Neural progenitor cell (in vitro differentiated cells): ENCODE measurements at places on chromosomes 7 and 10. TPM values are rescaled to one million over a fixed set of nuclear protein-coding genes. Genes with fewer than 3 reads are reported as not detected.
A peak's percentile ranks its signal among the peaks of the same experiment; 100 is the strongest.

PRSS37 gene
- total RNA-seq = not detected in 2 replicates

GRCh38 chr10:61785473-61786105, 115.9 kb upstream of the ARID5B start:
- no peak for DNase-seq

PDCD4 gene
- 57.7 and 106 TPM in 2 replicates for total RNA-seq

DNA sequence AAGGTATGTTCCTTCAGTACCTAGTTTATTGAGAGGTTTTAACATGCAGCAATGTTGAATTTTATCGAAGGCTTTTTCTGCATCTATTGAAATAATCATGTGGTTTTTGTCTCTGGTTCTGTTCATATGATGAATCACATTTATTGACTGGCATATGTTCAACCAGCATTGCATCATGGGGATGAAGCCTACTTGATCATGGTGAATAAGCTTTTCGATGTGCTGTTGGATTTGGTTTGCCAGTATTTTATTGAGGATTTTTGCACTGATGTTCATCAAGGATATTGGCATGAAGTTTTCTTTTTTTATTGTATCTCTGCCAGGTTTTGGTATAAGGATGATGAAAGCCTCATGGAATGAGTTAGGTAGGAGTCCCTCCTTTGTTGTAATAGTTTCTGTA, 204.0 kb upstream of the GNAI1 start:
- no peak for DNase-seq

DNA sequence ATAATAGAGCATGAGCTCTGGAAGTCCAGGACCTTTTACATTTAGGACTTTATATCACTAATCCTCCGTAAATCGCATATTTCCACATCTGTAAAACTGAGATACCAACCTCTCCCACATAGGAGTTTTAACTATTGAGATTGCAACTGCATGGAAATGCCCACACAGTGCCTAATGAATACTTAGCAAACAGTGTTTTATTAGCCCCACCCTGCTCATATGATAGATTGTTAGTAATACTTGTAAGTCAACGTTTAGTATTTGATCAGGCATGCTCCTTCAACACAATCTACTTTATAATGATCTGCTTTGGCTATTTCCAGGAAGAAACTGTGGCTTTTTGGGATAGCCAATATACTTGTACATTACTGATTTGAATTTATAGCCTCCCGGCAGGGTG, 8.5 kb downstream of the PDZD8 start:
- DNase-seq = no peak

TFPI2 gene
- total RNA-seq = 1.5 and 5.8 TPM in 2 replicates

MBL2 gene
- total RNA-seq = not detected in 2 replicates

CYP2C18 gene
- total RNA-seq = 0.15 TPM in 1 of 2 replicates, not detected in the other

ZNF138 gene
- total RNA-seq = 32.6 and 61.2 TPM in 2 replicates

DNA sequence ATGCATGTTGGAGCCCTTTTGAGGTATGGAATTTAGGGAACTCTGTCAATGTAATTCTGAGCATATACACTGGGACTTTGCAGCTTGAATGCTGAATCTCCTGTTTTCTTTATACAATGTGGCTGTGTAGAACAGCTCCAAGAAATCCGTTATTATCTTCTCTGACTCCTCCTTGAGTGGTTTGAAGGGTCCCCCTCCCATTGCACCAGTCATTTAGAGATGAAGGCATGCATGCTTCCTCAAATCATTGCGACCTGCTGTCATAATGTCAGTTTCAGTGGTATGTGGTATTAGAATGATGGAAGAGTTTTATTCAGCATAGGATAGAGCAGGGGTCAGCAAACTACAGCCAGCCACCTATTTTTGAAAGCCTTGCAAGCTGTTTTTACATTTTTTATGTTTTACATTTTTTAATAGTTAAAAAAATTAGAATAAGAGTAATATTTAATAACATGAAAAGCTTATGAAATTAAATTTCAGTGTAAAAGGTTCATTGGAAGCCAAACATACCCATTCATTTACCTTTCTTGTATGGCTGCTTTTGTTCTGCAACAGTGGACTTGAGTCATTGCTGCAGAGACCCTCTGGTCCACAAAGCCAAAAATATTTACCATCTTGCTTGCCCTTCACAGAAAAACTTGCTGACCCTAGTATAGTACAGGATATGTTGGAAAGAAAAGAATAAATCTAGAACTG, 8.1 kb downstream of the STK17A start:
- DNase-seq = no peak

DNA sequence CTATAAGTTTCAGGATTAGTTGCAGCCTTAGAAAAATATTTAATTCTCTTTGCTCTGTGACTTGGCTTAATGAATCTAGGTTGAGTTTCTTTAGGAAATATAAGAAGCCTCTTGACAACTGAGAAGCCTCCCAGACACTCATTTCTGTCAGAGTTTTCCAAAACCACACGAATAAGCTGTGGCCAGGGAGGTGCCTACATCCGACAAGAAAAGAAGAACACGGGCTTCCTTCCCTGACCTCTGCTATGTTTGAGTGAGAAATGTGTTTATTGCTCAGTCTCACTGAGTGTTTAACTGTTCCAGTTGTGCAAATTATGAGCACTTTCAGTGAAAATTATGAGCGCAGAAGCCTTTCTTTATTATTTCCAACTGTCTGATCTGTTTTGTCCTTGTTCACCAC, 105.0 kb downstream of the TRIL start:
- DNase-seq = no peak

SYNPO2L gene
- total RNA-seq = 0.06 and 0.13 TPM in 2 replicates

CRTAC1 gene
- total RNA-seq = 0.30 and 0.77 TPM in 2 replicates

DNA sequence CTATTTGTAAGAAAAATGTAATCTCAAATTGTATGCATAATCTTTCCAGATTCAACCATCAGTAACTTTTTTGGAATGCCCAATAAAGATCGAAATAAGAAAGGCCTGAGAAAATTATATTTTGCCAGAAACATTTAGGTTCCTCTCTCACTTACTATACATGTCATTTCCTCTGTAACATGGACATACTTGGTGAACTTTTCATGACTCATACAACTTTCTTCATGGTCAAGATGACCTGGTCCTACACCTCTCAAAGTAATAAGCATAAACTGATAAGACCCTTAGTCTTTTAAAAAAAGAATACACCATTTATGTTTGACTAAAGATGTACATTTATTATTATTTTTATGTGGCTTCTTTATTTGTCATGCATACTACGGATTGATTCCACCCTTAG, 125.3 kb downstream of the REEP3 start:
- no peak for DNase-seq

SHH gene
- total RNA-seq = 0.03 TPM in 1 of 2 replicates, not detected in the other

CDK5 gene
- total RNA-seq = 8.1 and 10.3 TPM in 2 replicates

DNA sequence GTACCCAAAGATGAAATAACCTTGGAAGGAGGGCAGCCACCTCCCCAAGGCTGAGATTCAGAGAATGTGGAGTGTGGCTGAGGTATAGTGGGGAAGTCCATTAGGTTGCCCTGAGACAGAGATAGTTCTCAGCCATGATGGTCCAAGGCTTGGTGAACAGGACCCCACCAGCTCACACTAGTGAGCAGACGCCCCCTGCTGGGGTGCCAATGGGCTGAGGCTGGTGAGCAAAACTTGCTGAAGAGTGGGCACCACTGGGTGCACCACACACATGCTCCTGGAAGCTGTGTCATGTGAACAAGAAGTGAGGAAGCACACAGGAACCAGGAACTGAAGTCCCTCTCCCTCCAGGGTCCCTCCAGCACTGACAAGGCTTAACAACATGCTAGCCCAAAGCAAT, 8.9 kb downstream of the FBXL13 start:
- DNase-seq = peak; percentile 66

DNA sequence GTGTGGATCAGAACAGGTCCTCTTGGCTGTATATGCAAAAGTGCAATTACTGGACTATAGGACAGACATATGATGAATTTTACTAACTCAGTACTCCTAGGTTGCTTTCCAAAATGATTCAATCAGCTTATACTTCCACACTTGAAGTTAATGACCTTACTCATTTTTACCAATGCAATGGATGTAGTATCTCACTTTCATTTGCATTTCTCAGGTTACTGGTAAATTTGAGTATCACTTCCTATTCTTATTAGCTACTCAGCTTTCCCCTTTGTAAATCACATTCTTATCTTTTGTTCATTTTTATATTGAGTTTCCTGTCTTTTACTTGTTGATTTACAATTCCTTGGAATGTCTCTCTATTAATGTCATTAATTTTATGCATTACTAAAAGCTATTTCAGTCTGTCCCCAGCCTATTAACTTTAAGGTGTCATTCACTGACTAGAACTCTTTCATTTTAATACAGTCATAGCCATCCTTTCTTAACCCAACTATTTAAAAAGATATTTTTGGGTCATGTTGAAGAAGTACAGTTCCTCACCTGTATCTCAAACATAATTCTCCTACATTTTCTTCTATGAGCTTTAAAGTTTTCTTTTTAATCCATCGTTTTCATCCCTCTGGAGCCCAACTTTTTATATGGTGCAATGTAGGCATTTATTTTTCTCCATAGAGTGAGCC, 88.6 kb downstream of the VIM start:
- DNase-seq = no peak

- DNase-seq = no peak
Observed at GRCh38 chr10:6926971-6927370, 346.9 kb upstream of the PRKCQ start.

HECW1 gene
- total RNA-seq = 0.11 and 0.28 TPM in 2 replicates

GIMAP7 gene
- not detected in 2 replicates for total RNA-seq

- no peak for DNase-seq
Observed at GRCh38 chr10:101452593-101452992, 98.6 kb downstream of the BTRC start.

DNA sequence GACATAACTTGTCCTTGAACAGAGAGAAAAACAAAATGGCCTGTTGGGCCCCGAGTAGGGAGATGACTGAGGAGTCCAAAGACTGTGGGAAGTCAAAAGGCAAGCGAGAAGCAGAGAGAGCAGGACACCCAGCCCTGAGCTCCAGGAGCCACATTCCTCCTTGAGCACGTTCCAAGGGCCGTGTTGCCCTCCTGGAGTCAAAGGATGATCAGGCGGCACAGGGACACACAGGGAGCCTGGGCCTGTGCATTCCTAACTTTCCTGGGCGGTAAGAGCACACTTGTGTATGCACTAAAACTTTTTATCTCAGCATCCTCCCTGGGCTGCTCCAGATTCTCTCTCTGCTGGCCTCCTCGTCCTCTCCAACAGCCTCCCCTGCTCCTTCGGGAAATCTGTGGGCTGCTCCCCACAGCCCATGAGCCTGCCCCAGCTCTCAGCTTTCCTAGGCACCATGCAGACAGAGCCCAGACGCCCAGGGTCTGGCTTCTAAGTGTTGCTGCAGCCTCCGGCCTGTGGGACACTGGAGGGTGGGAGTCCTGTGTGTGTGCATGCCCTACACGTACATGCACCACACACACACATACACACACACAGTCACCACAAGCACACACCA, 281.8 kb downstream of the POU6F2 start:
- DNase-seq = peak; percentile 8

PKD2L1 gene
- total RNA-seq = not detected in 2 replicates

INSYN2A gene
- not detected in 2 replicates for total RNA-seq

ZNF503 gene
- total RNA-seq = 8.3 and 20.9 TPM in 2 replicates

DNA sequence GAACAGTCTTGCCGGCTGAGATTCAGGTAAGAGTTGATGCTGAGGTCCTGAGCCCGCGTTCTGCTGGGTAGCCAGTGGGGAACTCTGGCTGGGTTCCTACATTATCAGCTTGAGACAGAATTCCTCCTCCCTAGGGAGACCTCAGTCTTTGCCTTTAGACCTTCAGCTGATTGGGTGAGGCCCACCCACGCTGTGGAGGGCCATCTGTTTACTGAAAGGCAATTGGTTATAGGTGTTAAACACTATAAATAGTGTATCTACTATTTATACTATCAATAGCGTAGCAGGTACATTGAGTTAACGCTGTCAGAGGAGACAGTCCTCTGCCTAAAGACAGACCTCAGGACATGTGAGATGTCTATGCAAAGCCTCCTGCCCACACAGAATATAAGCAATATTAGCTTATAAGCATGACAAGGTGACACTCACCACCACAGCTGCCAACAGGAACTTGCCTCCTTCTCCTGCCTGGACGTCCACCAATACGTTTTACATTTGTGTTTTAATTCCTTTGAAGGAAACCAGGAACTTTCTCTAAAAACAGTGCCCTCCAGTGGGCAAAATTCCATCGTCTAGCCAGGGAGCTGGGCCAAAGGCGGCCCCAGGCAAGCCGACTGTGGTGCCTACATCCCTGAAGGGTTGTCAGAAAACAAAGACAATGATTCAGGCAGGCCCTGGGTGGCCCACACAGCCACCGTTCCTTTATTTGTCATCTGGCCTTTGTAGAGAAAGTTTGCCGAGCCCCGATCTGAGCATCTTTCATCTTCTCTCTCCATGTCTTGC, 58.8 kb downstream of the INSIG1 start:
- DNase-seq = peak; percentile 76

DNA sequence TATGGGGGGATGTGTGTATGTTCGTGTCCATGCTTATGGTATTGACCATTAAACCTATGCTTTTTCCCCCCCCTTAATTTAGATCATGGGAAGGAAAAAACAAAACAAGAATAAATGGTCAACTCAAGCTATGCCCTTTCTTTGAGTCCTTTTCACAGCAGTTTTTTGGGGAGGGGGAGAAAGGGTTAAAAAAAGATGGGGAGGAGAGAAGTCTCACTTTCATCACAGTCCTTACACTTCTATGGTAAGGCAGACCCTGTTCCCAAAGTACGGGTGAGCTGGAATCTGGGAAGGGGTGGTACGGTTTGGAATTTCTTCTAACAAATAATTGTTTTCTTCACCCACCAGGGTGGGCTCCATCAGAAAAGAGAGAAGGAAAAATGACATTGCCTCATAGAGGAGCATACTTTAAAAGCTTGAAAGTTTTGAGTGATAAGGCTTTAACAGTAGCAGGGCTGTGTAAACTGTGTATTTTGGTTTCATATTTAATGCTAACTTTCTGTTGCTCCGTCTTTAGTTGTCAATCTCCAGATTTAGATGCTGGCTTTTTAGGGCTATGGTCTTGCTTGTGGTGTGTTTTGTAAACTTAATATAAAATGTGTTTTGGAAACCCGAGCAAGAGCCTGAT, 180.1 kb downstream of the TCF7L2 start:
- no peak for DNase-seq

PTF1A gene
- not detected in 2 replicates for total RNA-seq

GRCh38 chr10:82942286-82943099, 1067.5 kb downstream of the NRG3 start:
- DNase-seq = no peak

KIF20B gene
- 44.2 and 71.5 TPM in 2 replicates for total RNA-seq

DNA sequence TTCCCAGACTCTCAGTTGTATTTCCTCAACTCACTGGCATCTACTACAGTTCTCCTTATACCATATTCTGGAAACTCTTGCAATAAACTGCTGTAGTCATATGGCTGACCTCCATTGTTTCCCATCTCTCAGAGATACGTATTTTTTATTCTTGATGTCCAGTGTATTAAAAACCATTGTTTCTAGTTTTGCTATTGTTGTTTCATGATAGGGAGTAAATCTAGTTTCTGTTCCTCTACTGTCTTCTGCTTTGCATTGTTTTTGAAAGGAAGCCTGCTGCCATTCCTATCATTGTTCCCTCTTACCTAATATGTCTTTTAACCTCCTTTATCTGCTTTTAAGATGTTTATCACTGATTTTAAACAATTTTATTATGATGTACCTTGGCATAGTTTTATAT, 255.0 kb downstream of the ADK start:
- no peak for DNase-seq

GRCh38 chr7:34338961-34339526, 319.0 kb upstream of the NPSR1 start:
- DNase-seq = no peak

GRCh38 chr7:116417593-116418345, 81.8 kb upstream of the CAV2 start:
- DNase-seq = no peak

LRRC27 gene
- 8.0 and 16.9 TPM in 2 replicates for total RNA-seq

GRCh38 chr10:97427571-97428179, 1.7 kb downstream of the PGAM1 start:
- DNase-seq = peak; percentile 82

LRRC4 gene
- total RNA-seq = 19.8 and 26.9 TPM in 2 replicates
